PC-9 (cell line): ENCODE measurements at places on chromosomes 6 and 20.

GRCh38 chr20:37776049-37776448 lies 82.2 kb downstream of the CTNNBL1 start:
- DNase-seq: no peak

DNA sequence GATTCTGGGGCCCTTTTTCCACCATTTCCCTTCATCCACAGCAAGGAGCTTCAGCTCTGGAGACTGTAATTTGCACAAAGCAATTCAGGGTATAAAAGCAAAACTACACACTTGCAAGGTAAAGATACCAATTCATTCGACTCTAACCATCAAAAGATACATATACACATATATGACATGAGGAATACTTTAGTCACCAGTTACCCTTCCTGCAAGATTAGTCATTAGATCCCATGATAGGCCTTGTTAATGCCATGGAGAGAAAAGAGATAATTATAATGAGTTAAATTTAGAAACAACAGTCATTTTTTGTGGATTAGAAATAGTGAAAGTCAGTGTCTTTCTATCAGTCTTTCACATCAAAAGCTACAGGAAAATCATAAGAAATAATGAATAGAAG lies 204.2 kb downstream of the KCNQ5 start:
- no peak for DNase-seq

DNA sequence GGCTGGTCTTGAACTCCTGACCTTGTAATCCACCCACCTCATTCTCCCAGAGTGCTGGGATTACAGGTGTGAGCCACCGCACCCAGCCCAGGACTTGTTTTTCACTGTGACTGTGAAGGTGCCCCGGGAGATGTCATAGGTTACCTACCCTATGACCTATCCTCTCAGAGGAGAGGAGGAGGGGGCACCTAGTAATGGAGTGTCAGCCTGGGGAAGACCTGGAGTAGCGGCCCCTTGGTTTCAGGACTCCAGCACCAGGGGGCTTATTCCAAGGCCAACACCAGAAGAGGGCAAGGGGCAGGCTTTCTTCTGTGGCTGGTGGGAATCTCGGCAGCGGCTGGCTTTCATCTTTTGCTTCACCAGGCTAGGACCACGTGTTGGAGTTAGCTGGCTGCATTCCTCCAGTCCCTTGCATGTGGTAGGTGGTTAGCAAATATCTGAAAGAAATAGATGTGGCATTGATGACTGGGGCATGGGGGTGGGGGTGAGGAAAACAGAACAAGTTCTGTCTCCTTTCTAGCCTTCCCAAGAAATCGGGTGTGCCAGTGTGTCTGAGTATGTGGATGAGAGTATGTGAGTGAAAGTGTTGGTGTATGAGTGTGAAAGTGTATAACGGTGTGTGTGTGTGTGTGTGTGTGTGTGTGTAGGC lies 7.9 kb upstream of the ITPR3 start:
- no peak for DNase-seq

GRCh38 chr20:3797592-3798372 lies 1.7 kb downstream of the CDC25B start:
- no peak for DNase-seq

- no peak for DNase-seq
Observed at GRCh38 chr6:14640631-14641030, 523.1 kb downstream of the CD83 start.

DNA sequence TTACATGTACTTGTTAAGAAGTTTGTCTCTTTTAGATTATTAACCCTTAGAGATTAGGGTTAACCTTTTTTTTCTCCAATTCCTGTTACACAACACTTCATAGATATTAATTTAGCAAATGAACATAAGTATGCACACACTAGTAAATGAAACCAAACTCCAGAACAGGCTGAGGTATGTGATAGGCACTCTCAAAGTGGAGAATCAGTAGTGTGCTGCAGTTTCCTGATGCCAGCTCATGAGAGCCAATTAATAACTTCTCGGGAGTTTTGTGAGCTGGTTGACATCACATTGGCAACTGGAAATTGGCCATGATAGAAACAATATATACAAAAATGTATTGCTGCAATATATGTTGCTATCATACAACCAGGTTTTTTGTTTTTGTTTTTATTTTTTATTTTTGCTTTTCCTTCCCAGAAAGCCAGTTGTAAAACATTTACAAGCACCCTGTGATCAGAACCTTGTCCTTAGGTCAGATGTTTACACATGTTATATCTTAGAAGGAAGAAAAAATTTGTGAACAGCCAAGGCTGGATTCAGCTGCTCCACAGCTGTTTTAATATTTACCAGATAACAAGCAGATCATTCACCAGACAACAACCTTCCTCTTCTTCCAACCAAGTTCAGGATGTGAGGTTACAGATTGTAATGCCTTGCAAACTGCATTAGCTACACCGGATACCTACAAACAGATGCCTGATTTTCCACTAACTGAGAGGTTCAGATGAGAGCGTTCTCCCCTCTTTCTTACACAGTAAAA lies 42.4 kb upstream of the ECHDC1 start:
- no peak for DNase-seq

GRCh38 chr6:66226109-66226508 lies 519.1 kb upstream of the EYS start:
- no peak for DNase-seq

DNA sequence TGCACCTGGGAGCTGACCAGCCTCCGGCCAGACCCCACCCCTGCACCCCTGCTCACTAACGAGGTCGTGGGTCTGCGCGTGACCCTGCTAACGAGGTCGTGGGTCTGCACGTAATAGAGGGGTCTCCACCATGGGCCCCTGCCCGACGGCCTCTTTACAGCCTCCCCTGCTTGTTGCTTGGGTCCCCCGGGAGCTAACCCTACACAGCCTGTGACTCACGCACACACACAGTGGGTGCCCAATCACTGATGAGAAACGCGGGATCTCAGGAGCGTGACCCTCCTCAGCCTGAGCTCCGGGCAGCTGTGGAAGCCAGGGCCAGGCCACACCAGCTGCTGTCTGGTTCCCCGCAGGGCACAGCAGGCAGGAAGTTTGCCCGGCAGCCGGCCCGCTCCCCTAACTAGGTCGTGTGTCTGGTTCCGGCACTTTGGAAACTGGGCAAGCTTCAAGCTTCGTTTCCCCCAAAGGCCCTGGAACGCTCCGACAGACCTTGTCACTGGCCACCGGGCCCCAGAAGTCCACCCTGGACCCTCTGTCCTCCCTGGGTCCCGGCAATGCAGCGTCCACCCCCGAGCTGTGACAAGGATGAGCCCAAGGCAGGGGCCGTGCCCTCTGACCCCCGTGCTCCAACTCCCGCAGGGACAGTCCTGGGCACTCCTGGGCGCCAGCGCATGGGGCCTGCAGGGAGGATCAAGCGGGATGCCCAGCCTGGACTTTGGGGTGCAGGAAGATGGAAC lies 767 bp downstream of the PTK6 start:
- DNase-seq: peak; percentile 69

DNA sequence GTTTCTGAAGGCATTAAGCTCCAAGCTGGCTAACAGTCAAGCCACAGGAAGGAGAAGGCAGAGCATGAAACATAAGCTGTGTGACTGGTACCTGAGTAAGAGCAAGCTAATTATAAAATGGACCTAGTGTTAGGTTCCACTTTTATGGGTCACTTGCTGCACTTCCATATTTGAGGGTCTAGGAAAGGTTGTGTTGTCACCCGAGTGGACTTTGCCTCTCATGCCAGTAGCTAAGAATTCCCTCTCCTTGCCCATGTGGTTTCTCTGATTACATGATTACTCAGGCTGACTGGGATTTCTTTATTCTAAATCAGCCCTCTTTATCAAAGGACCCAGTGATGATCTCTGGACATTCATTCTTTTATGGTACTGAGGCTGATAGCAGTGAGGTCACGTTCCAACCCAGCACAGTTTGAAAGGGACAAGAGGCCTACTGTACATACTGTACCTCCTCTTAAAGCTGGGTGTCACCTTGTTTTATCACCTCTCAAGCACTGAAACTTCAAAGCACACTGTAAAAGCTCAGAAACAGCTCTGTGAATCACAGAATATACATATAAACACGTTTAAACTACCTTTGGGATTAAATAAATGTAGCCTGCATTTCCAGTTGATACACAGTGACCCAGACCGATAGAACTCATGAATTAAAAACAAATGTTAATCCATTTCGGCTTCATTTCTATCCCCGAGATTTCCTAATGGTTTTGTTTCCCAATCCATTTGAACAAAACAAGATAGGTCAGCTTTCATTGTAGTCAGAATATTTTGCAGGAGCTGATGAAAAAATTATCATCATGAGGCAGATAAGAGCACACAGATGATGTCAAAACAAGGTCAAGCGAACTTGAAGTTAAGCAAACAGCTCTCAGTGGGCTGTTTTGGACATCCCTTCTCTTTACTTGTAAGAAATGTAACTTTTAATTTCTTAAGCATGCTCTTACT lies 96.5 kb downstream of the ALDH8A1 start:
- DNase-seq: no peak

- no peak for DNase-seq
Observed at GRCh38 chr6:136566851-136567250, 16.6 kb upstream of the MAP7 start.

GRCh38 chr6:20564269-20564668 lies 30.0 kb downstream of the CDKAL1 start:
- DNase-seq: no peak

DNA sequence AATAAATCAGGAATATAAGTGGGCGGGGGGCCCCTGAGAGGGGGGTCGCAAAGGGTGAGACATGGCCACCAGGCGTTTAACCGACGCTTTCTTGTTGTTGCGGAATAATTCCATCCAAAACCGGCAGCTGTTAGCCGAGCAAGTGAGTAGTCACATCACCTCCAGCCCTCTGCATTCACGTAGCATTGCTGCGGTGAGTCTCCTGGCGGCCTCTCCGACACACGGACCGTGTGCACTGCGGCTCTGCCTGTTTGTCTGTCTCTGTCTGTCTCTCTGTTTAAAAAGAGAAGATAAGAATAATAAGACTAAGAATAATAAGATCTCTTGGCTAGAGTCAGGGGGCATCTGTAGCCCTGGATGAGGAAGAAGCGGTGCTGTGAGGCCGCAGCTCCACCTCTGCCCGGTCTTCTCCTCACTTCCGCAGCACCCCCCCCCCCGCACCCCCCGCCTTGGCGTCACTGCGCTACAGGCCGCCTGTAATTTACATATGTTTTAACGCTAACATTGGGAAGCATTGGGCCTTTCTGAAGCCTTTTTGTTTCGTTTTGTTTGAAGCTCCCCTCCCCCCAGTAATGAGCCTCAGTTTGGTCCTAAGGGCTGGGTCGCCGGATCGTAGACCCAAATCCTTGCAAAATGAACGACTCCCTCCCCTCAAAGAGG lies 993 bp downstream of the STX16 start:
- peak; percentile 51 for DNase-seq

DNA sequence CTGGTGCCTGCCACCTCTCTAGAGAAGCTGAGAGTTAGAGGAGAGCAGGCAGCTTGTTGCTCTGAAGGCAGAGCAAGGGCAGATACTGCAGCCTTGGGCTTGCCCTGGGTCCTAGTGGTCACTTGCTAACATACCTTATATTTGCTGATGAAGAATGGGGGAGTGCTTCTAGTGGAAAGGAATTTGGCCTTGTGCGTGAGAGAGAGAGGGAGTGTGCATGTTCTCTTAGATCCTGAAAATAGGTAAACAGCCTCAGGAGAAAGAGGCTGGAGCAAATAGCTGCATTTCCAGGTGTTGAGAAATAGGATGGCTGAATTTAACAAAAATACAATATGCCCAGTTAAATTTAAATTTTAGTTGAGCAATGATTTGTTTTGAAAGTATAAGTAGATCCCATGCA lies 724.5 kb upstream of the FLRT3 start:
- DNase-seq: no peak

DNA sequence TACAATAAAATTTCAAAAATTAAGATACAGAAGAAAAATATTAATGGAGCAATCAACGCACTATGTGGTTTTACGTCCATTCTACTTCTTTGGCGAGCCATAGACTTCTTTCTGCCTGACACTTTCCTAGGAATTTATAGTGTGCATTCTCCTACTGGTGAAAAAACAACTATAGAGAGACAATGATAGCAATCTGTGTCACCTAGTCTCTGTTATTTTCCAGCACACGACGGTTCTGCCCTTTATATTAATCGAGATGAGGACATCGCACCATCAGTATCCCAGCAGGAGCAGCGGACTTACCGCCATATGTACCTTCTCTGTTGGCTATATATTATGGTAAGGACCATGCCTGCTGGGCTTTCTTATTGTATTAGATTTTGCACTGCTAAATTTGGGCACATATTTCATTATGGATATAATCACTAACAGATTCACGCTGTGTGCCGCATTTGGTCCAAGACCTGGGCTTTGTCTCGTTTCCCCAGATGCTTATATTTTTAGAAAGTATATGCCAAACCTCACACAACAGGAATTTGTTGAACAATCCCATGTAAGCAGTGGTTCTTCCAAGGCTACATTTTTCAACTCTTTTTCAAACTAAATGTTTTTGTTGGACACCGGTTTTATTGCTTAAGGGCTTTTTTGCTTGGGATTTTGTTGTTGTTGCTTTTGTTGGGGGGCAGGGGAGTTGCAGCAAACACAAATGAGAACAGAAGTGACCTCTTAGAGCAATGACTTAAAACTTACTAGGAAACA lies 166.4 kb downstream of the ADAT2 start:
- DNase-seq: no peak

DNA sequence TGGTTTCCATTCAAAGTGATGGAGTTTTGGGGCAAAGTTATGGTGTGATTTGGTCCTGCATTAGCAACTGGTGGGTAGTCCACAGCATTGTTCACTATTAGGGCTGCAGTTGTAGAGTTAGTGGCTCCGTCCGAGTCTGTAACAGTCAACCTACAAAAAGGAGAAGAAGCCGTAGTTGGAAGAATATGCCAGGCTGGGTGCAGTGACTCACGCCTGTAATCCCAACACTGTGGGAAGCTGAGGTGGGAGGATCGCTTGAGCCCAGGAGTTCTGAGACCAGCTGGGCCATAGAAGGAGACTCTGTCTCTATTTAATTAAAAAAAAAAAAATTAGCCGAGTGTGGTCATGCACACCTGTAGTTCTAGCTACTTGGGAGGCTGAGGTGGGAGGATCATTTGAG lies 69.5 kb downstream of the KIAA0319 start:
- no peak for DNase-seq

DNA sequence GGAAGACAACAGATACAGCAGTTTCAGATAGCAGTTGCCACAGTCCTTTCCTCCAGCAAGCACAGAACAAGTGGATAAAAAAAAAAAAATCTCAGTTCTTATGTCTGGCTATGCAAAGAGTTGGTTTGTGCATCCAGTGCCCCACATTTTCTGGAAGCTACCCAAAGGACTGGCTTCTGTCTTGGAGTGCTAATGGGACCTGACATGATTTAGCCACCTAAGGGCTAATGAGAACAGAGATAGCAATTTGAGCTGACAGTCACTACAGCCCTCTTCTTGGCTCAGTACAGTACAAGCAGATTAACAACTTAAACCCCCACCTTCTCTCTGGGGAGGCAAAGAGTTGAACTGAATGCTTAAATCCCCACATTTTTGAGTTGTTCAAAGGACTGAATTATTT lies 976.8 kb downstream of the TBC1D32 start:
- no peak for DNase-seq

- DNase-seq: peak; percentile 86
Observed at GRCh38 chr6:27251606-27252251, 4.2 kb downstream of the PRSS16 start.

- DNase-seq: peak; percentile 46
Observed at GRCh38 chr6:47103931-47104330, 61.8 kb upstream of the ADGRF1 start.

GRCh38 chr6:30884521-30885480 lies 482 bp downstream of the DDR1 start:
- peak; percentile 63 for DNase-seq
